IPS DF 6.9 (cell line): ENCODE measurements at places on chromosomes 11 and 22.

- peak; percentile 72 for DNase-seq
These were observed 37.3 kb upstream of the CCDC134 start for GRCh38 chr22:41762980-41763779.

DNA sequence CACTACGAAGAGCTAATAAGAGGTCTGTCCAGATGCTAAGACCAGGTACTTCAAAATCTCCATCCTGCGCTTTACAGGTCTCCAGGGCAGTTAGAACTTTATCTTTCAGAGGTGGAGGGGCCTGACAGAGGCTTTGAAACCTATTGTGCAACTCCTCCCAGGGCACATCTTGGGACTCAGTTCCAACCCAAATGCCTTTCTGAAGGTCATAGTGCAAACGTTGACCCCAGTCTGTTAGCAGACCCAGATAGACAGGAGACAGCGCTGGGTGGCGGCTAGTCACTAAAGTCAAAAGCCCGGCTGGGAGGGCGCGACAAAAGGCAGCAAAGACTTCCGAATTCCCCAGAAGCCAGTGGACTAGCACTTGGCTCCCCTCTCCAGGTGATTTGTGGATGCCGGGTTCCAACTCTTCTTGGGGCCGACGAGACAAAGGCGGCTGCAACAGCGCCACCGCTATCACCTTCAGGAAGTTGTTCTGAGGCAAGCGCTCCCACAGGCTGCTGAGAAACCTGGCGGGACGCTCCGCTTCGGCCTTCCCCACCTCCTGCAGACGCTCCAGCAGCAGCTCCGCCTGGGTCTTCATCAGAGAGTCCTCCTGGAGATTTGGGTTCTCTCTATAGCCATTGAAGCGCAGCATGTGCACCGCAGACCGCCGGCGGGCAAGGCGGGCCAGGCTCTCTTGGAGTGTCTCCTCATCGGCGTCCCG is 728 bp downstream of the FANCF start:
- DNase-seq, result no peak

DNA sequence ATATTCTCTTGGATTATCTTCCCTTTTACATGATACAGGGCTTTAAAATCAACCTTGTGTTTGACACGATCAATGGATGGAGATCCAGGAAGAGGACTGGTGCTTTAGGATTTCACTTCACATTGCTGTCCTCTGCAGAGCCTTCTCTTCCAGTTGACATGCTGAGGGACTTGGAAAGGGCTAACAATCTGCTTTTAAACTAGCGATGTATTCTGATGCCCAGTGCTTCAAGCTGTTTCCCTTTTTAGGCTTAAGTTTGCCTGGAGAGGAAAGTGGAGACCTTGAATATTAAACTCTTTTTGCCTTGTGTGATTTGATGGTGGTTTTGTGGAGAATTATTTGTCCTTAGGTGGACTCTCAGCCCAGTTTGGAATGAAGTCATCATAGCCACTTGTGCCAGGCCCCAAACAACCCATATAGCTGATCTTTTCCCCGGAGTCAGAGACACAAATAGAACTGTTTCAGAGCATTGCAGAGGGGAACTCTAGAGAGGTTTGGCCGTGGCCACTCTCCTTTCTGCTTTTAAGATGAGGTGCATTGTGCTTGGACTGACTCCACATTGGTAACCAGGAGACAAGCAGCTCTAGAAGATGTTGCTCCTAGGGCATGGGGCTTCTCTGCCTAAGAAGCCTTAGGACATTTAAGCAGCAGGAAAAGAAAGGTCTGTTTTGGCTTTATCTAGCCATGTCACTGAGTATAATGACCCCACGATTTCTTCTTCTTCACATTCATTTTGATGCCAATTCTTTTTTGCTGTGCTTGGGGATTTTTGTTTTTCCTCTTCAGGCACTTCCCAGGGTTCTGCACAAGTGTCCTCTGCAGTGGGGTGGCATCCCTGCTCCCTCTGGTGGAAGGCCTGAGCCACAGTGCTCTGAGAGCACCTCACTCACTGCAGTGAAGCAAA is 152.8 kb downstream of the NCAM1 start:
- no peak for DNase-seq

DNA sequence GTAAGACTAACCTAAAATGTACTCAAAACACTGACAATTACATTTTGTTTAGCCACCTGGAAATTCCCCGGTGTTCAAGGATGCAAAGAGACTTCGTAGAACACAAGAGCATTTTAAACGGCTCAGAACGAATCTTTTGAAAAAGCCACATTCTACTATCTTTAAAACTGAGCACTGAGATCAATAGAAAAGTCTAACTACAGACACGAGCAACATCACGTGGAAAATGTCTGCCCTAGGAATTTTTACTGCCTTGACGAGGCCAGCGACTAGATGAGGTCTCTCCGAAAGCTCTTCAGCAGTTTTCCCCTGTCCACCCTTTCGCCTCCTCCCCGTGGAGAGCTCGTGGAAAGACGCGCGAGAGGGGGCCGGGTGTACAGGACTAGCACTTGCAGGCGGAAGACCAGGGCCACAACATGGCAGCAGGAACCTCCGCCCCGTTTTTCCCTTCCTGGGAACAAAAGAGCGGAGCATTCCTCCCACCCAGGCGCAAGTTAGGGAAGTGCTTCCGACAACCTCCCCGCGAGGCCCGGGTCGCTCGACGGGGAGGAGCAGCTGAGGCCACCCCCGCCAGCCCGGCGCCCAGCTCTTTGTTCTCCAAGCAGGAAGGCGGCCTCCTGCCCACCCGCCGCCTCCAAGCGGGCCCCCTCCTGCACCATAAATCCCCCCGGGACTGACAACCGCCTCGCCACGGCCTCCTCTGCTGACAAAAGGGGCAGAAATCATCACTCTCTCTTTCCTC is 1.1 kb downstream of the EIF4G2 start:
- no peak for DNase-seq

- no peak for DNase-seq
These were observed 44.4 kb downstream of the KMT5B start for GRCh38 chr11:68168694-68169093.

DNA sequence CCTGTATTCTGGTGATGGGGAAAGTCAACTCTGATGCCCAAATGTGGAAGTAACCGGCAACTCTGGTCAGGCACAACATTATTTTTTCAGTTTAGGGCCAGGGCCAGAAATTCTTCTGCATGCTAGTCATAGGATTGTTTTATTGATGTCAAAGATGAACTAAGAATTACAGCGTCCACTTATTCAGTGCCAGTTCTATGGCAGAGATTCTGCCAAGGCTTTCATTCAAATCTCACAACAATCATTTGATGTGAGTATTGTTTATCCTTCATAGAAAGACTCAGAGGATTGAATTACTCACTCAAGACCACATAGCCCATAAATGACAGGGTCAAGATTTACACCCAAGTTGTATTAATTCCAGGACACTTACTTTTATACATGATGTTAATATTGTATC is 87.7 kb downstream of the TMPRSS5 start:
- DNase-seq, result no peak

GRCh38 chr11:48024635-48025071 is 44.3 kb downstream of the PTPRJ start:
- no peak for DNase-seq

GRCh38 chr22:37310815-37311595 is 28.7 kb downstream of the CYTH4 start:
- DNase-seq, result no peak

GRCh38 chr11:64687643-64688533 is 35.1 kb downstream of the NRXN2 start:
- DNase-seq, result no peak
